ENCODE measurements at places on chromosomes 2 and 18.

DNA sequence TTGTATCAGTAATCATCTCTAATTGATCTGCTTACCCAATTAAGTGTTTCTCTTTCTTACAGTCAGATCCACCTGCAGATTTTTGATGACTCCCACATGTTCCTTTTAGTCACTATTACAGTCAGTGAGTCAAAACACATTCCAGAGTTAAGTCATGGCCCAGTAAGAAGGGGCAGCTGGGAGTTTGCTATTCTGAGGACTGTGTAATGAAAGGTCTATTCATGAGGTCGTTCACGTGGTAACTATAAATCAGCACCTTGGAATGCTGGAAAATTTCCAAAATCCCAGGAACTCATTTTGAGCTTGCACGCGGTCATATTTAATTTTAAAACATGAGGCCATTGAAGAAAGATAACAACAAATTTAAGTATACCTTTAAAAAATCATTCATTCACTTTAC lies 252.5 kb downstream of the XIRP2 start:
- DNase-seq, result no peak

DNA sequence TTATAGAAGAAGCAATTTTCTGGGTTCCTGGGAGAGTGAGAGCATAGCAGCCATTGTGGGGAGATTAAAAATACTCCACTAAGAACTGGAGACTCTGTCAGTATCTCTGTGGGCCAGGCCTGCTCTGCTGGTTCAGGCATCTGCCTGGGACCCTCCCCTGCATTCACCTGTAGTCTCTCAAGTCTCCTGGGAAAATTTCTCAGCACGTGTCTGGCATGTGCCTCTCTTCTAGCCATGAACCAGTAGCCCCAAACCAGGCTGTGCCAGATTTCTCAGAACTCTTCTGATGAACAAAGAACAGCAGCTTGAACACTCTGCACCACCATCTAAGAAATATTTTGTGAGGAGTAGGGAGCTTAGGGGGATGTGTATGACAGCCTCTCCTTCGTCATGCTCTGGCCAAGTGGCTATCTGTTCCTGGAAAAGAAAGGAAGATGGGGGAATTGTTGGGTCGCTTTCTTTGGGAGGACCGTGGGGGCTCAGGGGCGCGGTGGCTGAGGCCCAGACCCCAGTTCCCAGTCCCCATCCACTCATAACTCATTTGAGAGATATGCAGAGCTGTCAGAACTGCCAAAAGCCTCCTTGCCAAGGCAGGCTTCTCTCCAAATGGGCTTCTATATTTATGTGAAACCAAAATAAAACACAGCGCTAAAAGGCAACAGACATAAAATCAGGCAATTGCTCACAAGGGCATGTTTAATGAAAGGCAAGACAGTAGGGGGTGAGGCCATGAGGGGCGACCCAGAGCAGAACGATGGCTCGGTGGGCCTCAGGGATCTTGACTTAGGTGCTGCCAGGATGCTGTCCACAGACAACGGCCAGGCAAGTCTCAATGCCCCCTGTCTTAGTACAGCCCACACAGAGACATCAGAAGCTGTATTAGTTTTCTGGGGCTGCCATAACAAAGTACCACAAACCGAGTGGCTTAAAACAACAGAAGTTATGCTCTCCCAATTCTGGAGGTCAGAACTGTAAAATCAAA lies 114.7 kb upstream of the TNP1 start:
- no peak for DNase-seq

DNA sequence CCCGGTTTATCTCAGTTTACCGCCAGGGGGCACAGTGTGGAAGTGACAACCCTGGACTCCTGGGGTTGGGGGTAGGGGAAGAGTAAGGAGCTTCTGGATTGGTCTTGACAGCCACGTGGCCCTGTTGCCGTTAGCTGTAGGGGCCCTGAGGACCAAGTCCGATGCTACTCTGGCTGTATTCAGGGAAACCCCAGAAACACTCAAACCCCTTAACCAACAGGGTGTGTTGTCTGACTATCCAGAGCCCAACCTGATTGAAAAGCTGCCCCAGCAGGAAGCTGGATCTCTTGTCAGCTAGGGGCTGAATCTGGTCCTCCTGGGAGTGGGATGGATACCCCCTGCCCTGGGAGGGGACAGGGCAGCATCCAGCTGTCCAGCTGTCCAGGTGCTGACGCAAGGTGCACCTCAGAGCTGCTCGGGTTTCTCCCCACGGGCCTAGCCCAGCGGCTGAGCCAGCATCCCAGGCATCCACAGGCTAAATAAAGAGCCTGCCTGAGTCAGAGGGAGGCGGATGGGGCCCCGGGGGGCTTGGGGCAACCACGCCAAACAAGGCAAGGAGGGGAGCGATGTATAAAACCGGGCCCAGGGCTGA lies 3.1 kb upstream of the GMPPA start:
- no peak for DNase-seq

DNA sequence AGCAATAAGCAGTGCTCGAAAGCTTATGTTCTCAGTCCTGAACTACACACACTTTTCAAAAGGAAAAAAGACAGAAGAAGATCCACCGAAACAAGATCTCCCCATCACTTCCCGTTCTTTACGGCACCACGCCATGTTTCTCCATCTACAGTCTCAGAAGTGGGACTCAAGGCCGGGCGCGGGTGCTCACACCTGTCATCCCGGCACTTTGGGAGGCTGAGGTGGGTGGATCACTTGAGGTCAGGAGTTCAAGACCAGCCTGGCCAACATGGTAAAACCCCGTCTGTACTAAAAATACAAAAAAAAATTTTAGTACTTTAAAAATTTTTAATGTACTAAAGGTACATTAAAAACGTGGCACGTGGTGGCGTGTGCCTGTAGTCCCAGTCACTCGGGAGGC lies 31.2 kb downstream of the ZNF516 start:
- DNase-seq, result no peak

- DNase-seq, result no peak
Observed at GRCh38 chr2:184472481-184472880, 125.8 kb upstream of the ZNF804A start.

- DNase-seq, result no peak
Observed at GRCh38 chr18:58894930-58895329, 30.3 kb downstream of the ZNF532 start.

DNA sequence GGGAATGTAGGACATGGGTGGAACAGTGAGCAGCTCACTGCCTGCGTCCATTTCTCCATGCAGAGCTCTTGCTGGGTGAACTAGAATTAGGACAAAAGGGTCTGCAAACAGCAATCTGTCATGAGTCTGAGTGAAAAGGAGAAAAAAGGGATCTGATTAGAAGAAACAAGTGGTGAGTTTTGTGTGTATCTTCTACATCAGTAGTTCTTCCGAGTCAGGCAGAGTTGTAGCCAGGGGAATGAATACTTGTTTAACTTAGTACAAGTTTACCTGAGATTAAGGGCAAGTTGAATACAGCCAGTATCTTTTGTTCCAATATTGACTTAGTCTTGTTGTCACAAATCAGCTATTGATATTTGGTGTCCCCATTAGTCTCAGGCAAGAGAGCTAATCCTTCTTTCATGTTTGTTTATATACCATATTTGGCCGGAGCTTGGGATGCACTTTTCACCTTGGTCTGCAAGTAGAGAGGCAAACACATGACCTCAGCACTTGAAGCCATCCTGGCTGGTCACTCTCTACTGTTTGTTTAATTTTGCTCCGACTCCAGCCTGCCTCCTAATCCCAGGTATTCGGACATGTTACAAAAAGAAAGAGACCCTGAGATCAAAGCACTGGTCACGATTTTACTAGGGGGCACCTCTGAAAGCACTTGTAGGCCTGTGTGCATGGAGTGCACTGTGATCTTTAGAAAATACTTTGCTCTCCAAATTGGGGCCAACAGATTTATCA lies 211.0 kb upstream of the NT5C1B start:
- no peak for DNase-seq

- no peak for DNase-seq
Observed at GRCh38 chr2:181197140-181197760, 216.8 kb downstream of the UBE2E3 start.

DNA sequence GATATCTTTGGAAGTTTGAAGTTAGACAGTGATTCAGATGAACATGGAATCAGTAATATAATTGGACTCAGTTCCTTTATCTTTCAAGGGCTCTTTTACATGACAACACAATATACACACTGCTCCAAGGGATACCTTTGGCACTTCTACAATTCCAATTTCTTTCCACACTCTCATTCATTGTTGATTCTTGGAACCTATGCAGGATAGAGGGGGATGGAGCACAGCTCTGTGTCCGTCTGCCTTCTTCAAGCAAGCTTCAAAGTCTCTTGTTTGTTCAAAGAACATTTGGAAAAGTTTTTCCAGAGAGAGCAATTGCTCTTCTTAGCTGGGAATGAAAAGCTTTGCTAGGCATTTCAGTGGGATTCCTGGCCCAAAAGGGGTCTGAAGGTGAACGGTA lies 276.2 kb upstream of the ZEB2 start:
- no peak for DNase-seq

DNA sequence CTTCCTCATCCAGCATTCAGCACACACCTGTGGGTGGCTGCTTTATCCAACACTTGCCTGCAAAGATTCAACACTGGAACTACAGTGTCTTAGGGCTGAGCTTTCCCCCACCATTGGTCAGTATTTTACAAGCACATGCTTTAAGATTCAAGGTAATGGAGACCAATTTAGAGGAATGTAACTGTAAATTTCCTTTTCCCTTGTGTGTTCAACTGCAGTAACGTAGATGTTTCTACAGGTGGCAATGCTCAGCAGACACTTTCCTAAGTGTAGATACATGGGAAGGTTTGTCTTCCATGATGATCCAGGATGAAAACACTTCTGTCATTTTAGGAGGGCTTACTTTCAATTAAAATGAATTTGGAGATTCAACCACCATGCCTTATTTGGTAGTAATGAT lies 143.6 kb upstream of the PXDN start:
- no peak for DNase-seq

- no peak for DNase-seq
Observed at GRCh38 chr2:150742094-150742493, 254.6 kb upstream of the RND3 start.

DNA sequence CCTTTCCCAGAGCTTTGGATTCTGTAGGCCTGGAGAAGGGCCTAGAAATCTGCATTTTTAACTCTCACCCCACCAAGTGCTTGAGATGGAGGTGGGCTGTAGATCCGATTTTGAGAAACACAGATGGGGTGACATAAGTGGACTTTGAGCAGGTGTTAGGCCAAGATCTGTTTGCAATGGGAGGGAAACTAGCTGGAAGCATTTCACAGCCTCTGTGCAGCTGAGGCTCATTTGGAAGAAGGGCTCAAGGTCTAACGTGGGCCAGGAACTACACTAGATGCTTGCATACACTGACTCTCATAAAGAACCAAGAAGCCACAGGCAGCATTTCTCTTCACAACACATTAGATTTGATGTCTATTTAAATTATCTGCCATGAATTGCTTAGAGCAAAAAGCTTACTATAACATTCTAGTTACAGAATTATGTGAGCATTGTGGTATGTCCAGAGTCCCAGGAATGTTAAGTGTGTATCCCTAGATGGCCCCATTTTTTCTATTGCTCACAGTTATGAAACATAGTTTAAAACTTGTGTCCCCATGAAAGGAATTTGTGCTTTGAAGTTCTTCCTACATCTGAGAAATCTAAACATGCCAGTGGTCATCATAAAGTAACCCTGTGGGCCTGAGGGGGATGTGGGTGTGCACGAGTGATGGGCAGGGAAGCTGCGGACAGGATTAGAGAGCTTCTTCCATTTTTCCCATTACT lies 77.2 kb downstream of the CD28 start:
- DNase-seq, result no peak

DNA sequence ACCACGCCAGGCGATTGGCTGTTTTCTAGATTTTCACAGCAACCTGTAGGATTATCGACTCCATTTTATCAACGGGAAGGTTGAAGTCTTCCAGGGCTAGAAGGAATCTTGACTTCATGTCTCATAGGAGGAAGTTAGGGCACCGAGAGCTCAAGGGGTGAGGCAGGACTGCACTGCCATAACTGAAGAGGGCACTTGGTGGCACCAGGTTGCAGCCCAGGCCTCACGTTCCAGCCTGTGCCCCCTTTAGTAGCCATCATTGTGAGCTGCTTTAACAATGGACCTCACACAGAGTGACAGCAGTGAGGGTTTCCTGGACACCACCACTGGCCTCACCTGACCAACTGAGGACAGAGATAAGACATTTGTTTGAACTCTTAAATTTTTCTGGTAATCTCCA lies 22.9 kb upstream of the RPL37A start:
- no peak for DNase-seq

DNA sequence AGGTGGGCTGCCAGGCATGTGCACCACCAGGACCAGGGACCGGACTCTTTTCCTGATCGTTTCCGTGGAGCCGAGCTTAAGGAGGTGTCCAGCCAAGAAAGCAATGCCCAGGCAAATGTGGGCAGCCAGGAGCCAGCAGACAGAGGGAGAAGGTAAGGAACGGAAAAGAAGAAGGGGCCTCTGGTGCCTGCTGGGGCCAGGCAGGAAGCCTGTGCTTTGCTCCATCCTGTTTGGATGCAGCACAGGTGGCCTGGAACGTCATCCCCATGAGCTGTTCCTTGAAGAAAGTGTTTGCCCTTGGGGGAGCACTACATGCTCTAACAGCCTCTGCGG lies 33.9 kb downstream of the CNGA3 start:
- DNase-seq, result no peak

- no peak for DNase-seq
Observed at GRCh38 chr2:179132076-179132475, 82.1 kb upstream of the CCDC141 start.

- no peak for DNase-seq
Observed at GRCh38 chr18:47175283-47175897, 774 bp downstream of the IER3IP1 start.

DNA sequence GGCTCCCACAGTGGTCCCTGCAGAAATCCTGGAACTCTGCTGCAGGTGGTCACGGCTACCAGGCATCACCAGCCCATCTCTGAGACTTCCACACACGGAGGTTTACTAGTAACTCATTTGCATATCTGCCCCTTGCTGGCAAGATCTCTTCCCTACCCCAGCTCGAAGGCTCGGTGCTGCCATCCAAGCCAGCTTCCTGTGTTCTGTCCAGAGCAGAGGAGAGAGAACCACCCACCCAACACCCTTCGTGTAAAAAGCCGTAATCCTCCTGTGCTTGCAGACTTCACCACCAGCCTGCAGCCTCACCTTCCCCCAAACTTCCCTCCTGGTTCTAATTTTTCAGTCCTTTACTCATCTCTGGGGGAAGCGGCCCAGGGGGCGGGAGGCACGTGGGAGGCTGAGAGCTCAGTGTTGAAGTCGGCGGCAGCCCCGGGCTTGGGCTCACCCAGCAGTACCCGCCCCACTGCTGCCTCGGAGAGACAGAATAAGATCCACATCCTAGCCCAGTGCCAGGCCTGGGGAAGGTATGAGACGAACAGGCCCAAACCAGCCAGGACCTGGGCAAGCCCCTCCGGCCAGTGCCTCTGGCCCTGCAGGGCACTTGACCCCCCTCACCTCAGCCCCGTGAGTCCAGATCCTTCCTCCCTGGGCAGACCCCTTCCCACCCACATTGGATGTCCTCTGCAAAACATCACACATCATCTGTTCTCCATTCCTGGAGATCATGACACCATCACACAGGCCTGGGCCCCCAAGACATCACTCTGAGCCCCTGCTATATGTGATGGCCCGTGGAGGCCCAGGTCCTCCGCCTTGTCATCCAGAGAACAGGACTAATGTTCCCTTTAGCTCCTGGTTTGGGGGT lies 145.8 kb upstream of the ID2 start:
- no peak for DNase-seq
